ENCODE measurements at places on chromosomes 5 and 9.

- DNase-seq: no peak
These were observed 116.4 kb upstream of the COL5A1 start for GRCh38 chr9:134525070-134525815.

DNA sequence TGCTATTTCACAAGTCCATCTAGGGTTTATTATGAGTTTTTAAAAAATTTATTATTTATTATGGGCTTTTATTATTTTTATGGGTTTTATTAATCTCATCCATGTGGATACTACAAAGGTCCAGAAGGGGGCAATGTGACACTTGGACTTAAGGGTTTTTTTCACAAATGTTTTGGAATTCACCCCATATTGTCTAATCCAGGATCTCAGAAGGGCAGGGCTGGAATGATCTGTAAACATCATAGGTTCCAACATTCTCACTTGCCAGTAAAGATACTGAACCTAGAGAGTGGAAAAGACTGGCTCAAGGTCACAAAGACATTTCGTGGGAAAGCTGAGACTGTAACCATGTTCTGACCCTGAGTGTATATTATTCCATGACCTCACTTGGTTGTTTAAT lies 35.6 kb downstream of the NIM1K start:
- no peak for DNase-seq

DNA sequence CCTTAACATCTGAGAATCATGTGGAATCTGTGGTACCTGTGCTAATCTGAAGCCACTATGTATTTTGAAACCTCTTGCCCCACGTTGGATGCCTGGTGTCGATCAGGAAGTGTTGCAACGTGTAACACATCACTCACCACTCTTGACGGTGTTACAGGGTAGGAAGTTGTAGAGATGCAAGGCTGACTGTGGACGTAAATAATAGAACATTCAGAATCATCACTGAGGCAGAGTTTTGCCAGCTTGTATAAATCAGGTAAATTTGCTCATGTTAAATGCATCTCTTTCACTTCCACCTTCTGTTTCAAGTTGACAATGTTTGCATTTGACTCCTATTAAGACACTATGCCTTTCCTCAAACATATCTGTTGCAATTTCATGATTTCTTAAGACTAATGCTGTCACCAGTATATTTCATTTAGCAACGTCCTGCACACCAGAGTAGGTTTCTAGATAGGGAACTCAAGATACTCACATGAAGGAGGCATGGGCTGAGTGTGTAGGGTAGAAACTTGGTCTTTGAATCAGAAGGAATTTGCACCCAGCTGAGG lies 38.1 kb downstream of the BASP1 start:
- DNase-seq: no peak

GRCh38 chr9:88396836-88397577 lies 8.8 kb downstream of the SPIN1 start:
- DNase-seq: no peak

DNA sequence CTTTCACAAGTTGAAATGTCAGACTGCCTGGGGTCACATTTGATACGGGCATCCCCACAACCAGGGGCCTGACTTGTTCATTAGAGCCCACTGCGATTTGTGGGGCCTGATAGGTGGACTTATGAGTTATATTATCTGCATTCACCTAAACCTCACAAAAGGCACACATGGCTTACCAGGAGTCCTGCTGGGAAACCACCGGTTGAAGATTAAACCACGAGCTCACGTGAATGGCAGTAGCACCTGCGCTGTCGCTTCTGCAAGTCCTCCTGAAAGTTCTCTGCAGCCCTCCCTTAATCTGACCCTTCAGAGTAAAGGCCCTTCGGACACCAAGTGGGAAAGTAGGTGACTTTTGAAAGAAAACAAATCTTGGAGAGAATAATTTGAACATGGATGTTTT lies 68.9 kb downstream of the PPIC start:
- DNase-seq: no peak

DNA sequence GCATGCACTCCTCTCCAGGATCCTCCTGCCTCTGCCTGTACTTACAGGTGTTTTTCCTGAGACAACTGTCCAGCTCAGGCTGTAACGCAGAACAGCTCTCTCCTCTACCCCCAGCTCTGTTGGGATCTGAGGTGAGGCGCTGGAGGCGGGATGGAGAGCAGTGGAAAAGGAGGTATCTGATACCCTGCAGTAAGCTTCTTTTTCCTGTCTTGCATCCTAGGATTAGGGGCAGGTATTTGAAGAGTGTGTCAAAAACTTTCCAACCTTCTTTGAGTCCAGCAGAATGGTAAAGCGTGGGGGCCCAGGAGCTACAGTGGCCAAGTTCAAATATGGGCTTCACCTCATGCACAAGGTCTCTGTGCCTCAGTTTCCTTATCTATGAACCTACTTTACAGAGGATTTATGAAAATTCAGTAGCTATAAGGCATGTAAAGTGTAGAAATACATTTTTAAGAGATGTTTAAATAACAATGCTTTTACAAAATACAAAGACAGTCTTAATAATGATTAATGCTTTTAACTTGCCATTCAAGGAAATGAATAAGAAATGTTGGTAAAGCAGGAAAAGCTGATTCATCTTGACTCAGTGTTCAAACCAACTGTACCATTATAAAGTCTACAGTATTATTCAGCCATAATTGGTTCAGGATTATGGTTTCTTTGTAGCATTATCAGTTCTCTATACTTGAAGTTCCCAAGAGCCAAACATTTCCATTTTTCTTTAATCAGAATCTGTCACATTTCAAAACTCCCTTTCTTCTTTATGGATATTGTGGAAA lies 26.1 kb downstream of the MAP1B start:
- no peak for DNase-seq

DNA sequence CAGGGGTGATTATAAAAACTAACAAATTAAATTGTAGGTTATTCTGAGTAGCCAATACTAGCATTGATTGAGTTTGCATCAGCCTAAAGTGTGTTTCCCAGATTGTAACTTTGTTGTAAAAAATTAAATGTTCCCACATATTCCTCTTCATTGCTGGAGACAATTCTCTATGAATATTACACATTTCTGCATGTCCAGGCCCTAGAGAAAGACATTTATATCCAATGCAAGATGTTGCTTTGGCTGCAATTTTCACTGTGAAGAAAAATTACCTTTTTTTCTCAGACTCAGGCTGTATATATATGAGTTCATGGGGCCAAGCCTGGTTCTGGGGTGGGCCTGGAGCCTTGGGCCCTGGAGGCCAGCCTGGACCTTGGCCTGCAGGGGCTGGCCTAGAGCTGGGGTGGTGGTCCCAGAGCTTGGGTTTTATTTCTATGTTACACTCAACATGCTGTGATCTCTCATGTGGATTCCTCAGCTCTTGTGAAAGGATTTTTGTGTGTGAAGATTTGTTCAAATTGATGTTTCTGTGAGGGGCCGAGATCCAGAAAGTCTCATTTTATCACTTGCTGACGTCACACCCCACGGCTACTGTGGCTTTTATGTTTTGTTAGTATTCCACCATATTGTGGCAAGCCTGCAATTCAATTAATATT lies 232.5 kb downstream of the SPATA31A1 start:
- DNase-seq: no peak

DNA sequence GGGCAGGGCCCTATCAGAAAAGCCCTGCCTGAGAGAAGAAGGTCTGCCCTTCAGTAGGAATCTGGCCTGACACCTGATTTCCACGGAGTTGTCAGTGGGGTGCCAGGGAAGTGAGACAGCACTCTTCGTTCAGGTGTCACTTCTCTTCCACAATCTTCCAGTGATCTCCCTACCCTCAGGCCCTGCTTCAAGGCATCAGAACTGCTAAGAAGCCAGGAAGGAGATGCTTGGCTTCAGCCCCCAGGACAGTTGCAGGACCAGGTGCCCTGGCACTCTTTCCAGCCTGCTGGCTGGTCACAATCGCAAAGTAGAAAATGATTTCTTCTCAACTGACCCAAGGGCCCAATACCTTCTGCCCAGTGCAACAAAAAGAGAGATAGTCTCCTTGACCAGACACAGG lies 50.3 kb downstream of the SPOCK1 start:
- DNase-seq: no peak

- no peak for DNase-seq
These were observed 328.7 kb downstream of the MARCHF11 start for GRCh38 chr5:15850939-15851341.

- no peak for DNase-seq
These were observed 40.0 kb downstream of the DAPK1 start for GRCh38 chr9:87537625-87538024.

- no peak for DNase-seq
These were observed 597 bp downstream of the SPATA31E1 start for GRCh38 chr9:87883274-87883673.

- no peak for DNase-seq
These were observed 8.3 kb upstream of the PTAR1 start for GRCh38 chr9:69768101-69768500.

DNA sequence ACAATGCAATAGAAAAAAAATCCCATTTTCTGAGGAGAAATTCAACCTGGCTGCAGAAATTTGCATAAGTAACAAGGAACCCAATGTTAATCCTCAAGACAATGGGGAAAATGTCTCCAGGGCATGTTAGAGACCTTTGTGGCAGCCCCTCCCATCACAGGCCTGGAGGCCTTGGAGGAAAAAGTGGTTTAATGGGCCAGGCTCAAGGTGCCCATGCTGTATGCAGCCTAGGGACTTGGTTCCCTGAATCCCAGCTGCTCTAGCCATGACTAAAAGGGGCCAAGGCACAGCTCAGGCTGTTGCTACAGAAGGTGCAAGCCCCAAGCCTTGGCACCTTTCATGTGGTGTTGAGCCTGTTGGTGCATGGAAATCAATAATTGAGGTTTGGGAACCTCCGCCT lies 66.5 kb downstream of the ALDH1A1 start:
- DNase-seq: no peak

DNA sequence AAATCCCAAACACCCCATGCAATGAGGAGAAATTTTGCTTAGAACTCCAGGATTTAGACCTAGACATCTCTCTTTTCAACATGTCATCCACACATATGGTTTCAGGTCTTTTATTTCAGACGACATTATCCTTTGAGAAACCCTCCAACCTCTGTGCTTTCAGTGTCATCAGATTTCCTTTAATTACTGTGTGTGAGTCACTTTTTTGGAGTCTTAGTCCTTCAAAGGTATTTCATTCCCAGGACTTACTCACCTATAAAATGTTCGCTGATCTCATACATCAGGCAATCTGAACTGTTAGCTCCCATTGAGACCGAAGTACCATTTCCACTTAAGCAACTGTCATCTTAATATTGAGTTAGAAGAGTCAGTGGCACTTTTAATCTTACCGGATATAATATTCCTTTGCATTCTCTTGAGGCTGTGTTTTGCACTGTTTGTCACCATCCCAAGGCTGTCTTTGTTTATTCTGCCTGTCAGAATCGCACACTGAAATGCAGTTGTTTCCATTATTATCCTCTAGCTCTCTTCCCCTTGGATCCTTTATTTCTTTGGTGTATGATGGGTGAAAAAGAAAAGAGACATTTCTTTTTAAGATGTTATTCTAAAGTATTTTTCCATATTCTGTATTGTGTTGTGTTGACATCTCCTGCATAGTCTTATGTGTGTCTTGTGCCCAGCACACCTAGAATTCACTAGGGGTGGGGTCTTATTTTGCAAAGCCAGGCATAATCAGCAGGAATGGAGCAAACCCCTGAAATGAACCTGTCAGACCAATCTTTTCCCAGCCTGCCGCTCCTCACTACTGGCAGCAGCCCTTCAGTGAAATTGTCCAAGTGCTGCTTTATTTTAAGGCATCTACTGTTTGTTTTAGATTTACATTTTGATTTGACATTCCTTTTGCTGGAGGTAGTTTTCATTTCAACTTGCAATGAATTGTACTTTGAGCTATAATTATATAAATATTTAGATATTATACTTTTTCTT lies 155.4 kb downstream of the PAM start:
- no peak for DNase-seq

- DNase-seq: no peak
These were observed 37.2 kb downstream of the OLFML2A start for GRCh38 chr9:124814164-124814535.
